ENCODE measurements at places on chromosomes 6 and 20. TPM values are rescaled to one million over a fixed set of nuclear protein-coding genes. Genes with fewer than 3 reads are reported as not detected.

GRCh38 chr6:83574783-83575182, 62.4 kb downstream of the PRSS35 start:
- no peaks in the 10 kb centered on the region for H3K36me3 ChIP-seq
- no peak overlapping the region for H3K27ac ChIP-seq
- H3K4me3 ChIP-seq = no peak overlapping the region
- no peaks in the 10 kb centered on the region for H3K27me3 ChIP-seq

DNA sequence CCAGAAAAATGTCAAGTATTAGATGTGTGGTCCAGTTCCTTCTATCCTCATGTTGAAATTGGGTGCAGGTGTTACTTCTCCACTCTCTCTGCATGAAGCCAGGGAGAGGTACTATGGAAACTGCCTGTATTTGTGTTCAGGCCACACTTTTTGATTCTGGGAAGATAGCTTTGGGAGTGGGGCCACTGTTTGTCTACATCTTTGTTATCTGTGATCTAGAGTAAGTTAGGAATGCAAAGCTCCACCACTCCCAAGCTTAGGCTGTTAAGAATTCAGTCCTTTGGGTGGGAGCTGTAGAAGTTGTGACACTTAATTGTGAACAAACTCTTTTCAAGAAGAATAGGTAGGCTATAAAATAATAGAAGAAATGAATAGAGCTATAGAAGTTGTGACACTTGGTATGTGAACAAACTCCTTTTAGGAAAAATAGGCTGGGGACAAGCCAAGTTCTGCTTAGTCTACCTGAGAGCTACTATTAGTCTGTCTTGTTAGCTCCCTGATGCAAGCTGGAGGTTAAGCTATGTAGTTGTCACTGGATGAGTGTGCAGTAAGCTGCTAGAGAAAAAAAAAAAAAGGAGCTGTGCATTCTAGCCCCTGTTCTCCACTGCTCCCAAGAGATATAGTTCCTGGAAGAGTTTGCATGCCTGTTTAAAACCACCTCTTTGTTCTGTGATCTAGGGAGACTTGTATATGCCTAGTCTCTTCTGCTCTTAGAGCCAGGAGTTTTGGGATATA, 7.1 kb upstream of the GFRAL start:
- no peaks in the 10 kb centered on the region for H3K27me3 ChIP-seq
- no peaks in the 10 kb centered on the region for H3K4me1 ChIP-seq
- H3K27ac ChIP-seq = no peak overlapping the region

GRCh38 chr6:170041526-170041925, 249.4 kb downstream of the DLL1 start:
- no peaks in the 10 kb centered on the region for H3K36me3 ChIP-seq
- H3K27me3 ChIP-seq = no peaks in the 10 kb centered on the region
- no peak overlapping the region for H3K4me3 ChIP-seq
- DNase-seq = no peak
- no peaks in the 10 kb centered on the region for H3K4me1 ChIP-seq
- no peak overlapping the region for H3K27ac ChIP-seq

DNA sequence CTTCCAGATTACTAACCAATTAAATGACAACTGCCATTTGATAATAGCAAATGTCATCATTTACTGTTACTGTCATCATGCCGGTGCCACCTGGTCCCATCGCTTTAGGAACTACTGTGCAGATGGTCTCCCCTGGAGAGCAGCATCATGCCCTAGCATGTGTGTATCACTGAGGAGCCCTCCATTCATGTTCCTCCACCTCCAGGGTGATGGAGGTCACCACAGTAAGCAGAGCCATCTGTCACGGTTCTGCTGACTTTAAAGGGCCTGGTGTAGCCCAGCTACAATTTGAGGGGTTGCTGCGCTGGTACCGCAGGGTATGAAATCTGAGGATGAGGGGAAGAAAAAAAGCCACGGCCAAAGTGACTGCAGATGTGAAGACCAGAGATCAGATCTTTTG, 118.8 kb upstream of the KCNK16 start:
- H3K4me1 ChIP-seq = no peaks in the 10 kb centered on the region
- no peaks in the 10 kb centered on the region for H3K36me3 ChIP-seq
- H3K27ac ChIP-seq = no peak overlapping the region
- DNase-seq = no peak
- H3K4me3 ChIP-seq = no peak overlapping the region

DNA sequence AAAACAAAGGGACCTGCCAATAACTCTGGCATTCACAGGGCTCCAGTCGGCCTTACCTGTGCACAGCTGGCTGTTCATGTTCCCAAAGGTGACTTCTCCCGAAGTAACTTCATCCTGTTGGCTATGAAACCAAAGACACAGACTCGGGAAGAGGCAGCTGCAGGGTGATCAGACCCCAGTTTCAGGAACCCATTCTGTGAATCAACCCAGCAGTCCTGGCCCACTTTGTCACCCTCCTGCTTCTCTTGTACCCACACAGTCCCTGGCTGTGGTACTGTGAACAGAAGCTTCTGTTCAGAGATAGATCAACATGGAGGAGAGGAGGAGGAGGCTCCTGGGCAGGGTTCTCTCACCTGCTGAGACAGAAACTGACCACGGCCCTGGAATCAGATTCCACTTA, 8.7 kb upstream of the PGC start:
- no peaks in the 10 kb centered on the region for H3K4me1 ChIP-seq
- H3K27ac ChIP-seq = no peak overlapping the region
- no peaks in the 10 kb centered on the region for H3K36me3 ChIP-seq
- H3K27me3 ChIP-seq = no peaks in the 10 kb centered on the region
- no peak overlapping the region for H3K4me3 ChIP-seq

Gene RIMS1
- 4.5 TPM for total RNA-seq

- H3K27ac ChIP-seq = no peak overlapping the region
- no peak overlapping the region for H3K4me3 ChIP-seq
- no peaks in the 10 kb centered on the region for H3K4me1 ChIP-seq
- no peak for DNase-seq
These were observed 95.5 kb downstream of the PREX1 start for GRCh38 chr20:48732081-48732829.

Gene HSPA1B
- total RNA-seq = 142 TPM

DNA sequence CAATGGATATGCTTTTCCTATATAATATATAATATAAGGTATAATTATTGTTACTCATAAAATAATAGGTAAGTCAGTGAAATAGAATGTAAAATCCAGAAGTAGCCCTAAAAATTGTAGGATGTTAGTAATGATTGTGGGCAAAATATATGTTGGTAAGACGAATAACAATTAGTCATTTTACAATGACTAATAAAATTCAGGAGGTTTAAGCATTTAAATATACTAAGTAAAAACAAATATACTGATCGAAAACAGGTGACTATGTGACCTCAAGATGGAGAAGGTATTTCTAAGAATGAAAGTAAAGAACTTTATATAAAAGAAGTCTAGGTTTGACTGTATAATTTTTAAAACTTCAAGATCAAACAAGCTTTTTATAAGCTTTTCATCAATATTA, 28.9 kb downstream of the FUCA2 start:
- peaks cover 2% of the 10 kb centered on the region for H3K36me3 ChIP-seq
- no peak overlapping the region for H3K4me3 ChIP-seq
- H3K4me1 ChIP-seq = no peaks in the 10 kb centered on the region
- no peaks in the 10 kb centered on the region for H3K27me3 ChIP-seq
- H3K27ac ChIP-seq = no peak overlapping the region

DNA sequence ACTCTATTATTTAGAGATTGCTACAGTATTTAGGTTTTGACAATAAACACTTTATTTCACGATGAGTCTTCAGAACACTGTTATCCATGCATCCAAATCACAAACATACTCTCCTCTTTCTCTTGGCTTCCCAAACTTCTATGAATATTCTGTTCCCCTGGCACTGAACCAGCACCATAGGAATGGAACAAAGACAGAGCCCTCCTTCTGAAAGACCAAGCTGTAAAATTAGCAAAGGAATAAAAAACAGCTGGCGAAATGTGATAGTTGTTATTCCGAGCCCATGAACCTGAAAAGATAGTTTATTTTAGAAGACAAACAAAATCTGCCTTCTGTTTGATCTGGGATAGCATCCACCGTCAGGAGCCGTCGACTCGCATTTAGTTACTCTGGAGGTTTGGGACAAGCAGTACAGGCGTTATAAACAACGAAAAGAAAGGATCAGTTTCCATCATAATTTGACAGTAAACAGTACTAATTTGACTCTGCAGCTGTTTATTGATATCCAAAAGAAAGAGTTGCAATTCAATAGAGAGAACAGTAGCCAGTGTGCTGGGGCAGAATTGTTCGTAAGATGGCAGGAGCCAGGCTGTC, 161.4 kb downstream of the CLIC5 start:
- no peak overlapping the region for H3K27ac ChIP-seq
- H3K27me3 ChIP-seq = no peaks in the 10 kb centered on the region
- no peaks in the 10 kb centered on the region for H3K4me1 ChIP-seq
- H3K36me3 ChIP-seq = no peaks in the 10 kb centered on the region
- H3K4me3 ChIP-seq = no peak overlapping the region

- no peak overlapping the region for H3K27ac ChIP-seq
- no peak for DNase-seq
- no peaks in the 10 kb centered on the region for H3K4me1 ChIP-seq
- H3K4me3 ChIP-seq = no peak overlapping the region
- no peaks in the 10 kb centered on the region for H3K27me3 ChIP-seq
These were observed 68.8 kb upstream of the MYLIP start for GRCh38 chr6:16060039-16060438.
